ENCODE measurements at places on chromosomes 12 and 14.

DNA sequence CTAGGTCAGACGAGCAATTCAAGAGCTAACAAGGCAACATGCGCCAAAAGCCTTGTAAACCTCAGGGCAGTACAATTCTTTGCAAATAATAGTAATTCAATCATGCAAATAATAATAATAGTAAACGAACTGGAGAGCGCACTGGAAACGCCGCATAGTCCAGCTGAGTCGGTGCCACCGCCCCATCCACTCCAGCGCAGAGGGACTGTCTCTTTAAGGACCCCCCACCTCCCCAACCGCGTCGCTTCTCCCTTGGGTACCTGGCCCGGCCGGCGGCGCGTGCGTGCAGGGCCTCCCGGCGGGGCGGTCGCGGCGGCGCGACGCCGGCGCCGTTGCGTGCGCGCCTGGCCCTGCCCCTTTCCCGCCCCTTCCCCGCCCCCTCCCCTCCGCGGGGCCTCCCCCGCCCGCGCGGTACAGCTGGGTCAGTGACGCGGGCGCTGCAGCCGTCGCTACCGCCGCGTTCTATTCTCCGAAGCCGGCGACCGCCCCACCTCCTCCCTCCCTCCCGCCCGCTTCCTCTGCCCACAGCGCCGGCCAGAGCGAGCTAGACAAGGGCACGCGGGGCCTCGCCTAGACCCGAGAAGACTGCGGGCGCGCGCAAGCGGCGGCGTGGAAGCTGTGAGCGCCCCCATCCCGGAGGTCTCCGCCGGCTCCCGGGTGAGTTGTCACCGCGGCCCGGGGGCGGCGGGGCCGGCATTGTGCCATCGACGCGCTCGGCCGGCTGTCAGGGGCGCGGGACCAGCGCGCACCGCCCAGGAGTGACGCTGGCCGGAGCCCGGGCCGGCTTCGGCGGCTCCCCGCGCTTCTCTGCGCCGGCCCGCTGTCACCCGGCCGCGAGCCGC is at the start of gene SUSD6:
Gene SUSD6, plus strand, starts transcription at position 425 of the 842 bp plus-strand sequence. CDS start 46,997 bp downstream, outside the sequence.
- peak; percentile 93 for DNase-seq

DNA sequence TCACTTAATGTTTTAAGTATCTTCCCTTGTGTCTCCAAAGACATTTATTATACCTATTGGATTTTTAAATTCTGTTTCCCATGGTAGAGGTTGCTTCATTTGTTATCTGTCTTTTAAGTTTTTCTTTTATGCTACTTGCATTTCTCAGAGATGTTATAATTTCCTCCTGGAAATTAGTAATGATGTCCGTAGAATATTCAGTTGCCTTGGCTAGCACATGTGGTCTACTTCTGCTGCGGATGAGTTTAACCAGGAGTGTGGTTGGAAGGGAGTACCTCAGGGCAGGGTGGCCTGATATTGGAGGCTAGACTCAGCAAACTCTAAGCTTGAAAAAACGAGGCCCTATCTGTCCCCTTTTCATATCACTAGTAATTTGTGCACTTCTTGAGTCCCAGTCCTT is 8.8 kb upstream of the EVL start:
- no peak for DNase-seq

DNA sequence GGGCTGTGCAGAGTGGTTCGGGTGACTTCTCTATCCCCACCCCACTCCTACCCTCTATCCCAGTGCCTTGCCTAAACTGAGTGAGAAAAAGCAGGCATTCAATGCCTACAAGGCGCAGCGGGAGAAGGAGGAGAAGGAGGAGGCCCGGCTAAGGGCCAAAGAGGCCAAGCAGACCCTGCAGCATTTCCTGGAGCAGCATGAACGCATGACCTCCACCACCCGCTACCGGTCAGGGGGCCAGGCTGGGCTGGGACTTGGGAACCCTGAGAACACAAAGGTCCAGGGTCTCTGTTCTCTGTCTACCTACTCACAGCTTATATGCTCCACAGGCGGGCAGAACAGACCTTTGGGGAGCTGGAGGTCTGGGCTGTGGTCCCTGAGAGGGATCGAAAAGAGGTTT is 11.7 kb downstream of the PRPF40B start:
- DNase-seq = no peak

DNA sequence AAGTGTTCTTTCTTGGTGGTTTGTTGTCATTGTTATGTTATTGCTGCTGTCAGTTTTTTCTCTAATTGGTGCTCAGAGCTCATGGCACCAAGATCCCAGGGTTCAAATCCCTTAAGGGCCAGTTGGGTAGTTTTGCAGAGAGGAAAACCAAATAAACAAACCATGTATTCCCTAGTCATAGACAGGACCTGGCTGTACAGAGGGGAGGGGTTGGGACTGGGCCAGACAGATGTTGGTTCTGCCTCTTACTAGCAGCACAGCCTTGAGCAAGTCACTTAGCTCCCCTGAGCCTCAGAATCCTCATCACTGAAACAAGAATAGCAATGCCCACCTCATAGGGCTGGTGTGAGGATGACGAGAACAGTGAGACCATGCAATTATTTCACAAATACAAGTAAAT is 53.4 kb downstream of the LTBP2 start:
- DNase-seq = no peak
